ENCODE measurements at places on chromosomes 5 and 9. TPM values are rescaled to one million over a fixed set of nuclear protein-coding genes. Genes with fewer than 3 reads are reported as not detected.

PRUNE2 gene
- 1.1 TPM for polyA plus RNA-seq

HCN1 gene
- polyA plus RNA-seq = not detected

COX7C gene
- polyA plus RNA-seq = 740 TPM

RGS7BP gene
- not detected for polyA plus RNA-seq

MARCOL gene
- not detected for polyA plus RNA-seq

ITK gene
- polyA plus RNA-seq = not detected

EMB gene
- polyA plus RNA-seq = 0.83 TPM

PRR16 gene
- 27.2 TPM for polyA plus RNA-seq

DNA sequence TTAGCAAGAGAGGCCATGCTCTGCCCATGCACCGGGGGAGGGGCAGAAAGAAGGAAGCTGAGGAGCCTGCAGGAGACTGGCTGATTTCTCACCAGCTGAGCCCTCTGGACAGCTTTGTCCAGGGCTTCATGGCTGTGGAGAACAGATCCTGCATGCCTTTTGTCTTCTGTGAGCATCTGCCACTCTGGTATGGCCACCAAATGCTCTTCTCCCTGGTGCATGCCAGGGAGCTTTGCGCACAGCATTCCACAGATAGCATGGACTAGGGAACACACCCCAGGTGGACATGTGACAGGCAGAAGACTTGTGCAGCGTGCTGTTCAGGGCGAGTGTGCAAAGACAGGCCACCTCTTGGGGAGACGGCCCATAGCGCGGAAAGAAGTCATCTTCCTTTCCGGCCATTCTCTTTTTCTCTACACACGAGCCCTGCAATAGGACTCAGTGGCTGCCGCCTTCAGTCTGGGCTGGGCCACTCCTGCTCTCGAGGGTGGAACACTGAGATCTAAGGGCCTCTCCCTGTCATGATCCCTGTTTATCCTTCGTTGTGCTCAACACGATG, 56.7 kb downstream of the GADD45G start:
- DNase-seq = no peak

DNA sequence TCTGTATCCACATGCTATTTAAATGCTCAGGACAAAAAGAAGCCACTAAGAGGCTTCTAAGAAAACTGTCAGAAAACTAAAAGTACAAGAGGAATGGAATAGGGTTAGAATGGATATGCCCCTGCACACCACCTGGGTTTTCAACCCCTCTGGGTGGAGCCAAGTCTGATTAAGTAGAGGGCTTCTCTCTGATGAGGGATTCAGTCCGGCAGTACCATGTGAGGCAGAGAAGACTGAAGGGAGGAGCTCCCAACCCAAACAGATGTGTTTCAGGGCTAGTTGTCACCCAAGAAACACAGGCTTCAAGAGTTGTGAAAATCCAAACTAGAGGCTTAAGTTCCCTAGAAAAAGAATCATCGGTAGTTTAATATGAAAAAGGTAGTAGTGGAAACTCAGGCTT, 12.5 kb downstream of the NREP start:
- no peak for DNase-seq

GRCh38 chr5:169785771-169786618, 148.9 kb downstream of the DOCK2 start:
- DNase-seq = no peak

DNA sequence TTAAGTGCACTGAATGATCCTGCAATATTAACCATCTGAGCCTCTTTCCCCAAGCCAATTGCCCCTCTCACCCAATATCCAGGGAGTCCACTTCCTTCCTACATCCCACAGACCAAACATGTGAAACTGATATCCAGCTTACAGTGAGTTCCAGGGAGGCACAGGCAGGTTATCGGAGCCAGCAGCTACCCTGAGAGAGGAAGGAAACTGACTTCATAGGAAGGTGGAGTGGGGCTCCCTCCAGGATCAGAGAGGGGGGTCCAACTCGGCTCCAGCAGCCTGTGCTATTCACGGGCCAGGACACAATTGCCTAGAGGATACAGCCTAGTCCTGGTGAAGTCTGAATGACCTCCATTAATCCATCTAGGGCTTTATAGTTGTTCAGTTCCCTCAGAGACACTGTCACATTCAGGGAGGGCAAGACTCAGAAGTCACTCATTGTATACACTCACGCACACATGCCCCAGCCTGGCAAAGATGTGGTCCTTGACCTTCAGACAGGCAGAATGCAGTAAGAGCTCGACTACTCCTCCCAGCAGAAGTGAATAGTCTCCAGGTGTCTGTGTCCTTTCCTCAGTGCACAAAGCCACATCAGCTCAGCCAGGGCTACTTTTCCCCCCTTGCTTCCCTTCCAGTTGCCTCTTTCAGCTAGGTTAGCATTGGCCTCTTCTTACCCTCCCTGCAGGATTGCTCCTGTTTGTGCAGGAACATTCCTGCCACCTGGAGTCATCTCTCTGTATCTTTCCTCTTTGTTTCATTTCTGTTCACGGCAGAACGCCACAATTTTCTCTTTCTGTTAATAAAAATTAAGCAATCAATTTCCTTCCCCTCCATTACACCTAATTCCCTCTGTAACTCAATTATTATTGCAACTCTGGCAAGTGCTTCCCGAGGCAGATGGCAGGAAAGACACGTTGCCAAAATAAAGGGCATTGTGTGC, 501.7 kb downstream of the ARHGEF28 start:
- no peak for DNase-seq

DNA sequence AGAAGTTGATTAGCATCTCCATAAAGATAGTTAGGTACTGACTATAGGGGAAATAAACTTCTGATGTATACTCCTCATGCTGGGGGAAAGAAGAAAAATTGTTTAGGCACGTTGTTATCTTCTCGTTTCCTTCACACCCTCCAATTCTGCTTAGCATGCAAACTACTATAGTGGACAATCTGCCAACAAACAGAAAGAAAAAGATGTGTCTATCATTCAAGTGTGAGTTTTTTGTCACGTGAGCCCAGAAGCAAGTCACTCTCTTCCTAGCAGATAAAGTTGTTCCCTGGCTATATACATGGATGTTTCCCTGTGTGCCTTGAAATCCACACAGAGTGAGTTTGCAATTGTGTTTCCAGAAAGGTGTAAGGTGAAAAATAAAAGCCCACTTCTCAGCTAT, 318.4 kb downstream of the CWC27 start:
- DNase-seq = no peak

- no peak for DNase-seq
These were observed 108.8 kb downstream of the PDE8B start for GRCh38 chr5:77319117-77319804.

DNA sequence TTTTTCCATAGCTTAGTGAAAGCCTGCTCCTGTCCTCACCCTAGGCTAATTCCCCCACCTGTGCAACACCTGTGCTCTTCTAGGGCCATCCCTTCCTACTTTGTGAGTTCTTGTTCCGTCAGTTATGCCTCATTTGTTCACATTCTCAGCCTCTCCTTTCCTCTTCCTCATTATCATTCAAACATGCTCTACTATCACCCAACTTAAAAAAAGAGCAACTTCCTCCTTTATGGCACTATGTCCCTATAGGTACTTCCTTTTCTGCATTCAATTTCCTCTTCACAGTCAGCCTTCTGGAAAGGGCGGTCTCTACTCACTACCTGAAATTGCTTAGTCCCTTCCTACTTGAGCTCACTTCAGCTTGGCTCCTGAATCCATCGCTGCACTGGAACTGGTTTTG, 111.8 kb upstream of the LHFPL2 start:
- DNase-seq = no peak

- DNase-seq = no peak
These were observed 6.6 kb upstream of the AOPEP start for GRCh38 chr9:94719878-94720277.

- DNase-seq = no peak
These were observed 1280.6 kb upstream of the ACO1 start for GRCh38 chr9:31103836-31104235.

- no peak for DNase-seq
These were observed 50.9 kb downstream of the BRINP1 start for GRCh38 chr9:119318371-119318770.

DNA sequence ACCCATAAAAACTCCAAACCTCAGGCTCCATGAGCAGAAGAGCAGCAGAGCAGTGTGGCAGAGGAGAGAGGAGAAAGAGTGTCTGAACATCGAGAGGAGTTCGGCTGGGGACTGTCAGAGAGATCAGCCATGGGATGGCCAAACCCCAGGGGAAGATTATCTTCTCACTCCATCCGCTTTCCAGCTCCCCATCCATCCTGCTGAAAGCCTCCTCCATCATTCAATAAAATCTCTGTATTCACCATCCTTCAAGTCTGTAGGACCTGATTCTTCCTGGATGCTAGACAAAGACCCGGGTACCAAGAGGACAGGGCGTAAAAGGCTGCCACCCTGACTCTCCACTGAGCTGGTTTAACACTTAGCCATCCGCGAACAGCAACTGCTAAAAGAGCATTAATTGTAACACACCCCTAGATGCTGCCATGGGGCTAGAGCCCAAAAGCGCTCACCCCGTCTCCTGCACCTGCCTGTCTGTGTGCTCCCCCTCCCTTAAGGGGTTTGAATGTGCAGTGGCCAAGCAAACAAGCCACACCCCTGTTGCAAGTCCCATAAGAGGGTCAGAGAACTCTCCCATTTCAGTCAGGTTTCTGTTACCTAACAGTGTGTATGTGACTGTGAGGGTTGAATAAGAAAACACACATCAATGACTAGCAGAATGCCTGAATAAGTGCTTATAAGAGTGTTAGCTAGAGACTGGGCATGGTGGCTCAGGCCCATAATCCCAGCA, 13.9 kb upstream of the SELENOP start:
- DNase-seq = no peak

DNA sequence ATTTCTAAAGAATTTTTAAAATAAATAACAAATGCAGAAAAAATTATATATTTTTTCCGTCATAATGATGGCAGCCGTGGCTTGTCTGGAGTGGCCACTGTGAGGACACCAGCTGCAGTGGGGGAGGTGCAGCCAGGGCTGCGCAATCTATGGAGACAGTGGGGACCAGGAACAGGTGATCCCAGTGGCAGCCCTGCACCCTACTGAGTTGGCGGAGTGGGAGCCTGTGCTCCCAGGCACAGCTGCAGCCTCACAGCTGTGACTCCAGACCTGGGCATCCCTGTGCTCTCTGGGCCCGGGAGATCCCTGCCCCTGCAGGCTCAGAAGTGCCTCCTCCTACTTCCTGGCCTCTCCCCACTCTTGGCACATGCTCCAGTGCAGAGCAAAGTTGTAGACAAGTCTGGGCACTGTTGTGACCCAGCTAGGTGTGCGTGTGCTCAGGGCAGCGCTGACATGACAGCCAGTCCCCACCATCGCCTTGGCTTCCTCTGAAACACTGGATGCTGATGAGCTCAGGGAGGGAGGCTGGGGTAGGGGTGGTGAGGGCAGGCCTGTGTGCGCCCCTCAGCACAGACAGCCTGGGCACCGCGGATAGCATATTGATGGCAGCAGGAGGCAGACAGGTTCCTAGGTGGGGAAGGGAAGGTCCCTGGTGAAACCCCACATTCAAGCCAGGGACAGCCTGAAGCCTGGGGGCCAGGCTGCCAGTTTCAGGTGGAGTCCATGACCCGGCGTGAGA, 96.0 kb upstream of the PRR16 start:
- DNase-seq = no peak

- no peak for DNase-seq
These were observed 23.7 kb upstream of the NPR3 start for GRCh38 chr5:32687499-32687831.

DNA sequence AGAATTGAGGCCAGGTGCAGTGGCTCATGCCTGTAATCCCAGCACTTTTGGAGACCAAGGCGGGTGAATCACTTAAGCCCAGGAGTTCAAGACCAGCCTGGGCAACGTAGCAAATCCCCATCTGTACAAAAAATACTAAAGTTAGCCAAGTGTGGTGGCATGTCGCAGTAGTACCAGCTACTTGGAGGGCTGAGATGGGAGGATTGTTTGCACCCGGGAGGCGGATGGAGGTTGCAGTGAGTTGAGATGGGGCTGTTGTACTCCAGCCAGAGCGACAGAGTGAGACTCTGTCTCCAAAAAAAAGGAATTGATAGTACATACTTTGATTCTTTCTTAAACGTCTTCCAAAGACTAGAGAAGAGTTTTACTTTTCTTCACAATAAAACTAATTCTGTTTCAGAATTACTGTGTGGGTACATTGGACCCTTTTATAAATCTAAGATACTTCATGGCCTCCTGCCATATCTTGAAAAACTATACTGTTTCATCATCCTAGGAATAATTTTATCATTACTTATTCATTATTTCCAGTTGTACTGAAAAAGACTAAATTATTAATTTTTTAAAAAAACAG, 132.0 kb upstream of the GRHPR start:
- no peak for DNase-seq

DNA sequence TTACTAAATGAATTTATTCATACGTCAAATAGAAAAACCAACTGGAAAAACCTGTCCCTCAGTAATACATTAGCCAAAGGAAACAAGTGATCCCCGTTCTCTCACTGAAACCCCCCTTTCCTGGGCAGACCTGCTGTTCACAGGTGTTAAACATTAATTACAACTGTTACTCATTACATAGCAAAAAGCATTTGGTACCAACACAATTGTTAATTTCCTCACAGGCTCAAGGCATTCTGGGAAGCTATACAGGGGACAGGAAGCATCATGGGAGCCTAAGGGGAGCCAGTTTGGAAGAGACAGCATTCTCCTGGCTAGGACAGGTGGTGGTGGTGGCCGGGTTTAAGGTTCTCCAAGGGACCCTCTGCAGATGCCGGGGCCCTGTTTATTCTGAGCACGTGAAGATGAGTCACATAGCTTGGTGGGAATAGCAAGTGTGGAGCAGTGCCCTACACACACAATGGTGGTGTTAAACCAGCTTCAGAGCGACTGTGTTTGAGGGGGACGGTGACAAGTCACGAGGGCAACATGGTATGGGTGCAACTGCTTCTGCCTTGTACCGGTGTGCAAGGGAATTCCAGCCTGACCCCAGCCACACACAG, 62.6 kb upstream of the SLC25A51 start:
- DNase-seq = no peak

DNA sequence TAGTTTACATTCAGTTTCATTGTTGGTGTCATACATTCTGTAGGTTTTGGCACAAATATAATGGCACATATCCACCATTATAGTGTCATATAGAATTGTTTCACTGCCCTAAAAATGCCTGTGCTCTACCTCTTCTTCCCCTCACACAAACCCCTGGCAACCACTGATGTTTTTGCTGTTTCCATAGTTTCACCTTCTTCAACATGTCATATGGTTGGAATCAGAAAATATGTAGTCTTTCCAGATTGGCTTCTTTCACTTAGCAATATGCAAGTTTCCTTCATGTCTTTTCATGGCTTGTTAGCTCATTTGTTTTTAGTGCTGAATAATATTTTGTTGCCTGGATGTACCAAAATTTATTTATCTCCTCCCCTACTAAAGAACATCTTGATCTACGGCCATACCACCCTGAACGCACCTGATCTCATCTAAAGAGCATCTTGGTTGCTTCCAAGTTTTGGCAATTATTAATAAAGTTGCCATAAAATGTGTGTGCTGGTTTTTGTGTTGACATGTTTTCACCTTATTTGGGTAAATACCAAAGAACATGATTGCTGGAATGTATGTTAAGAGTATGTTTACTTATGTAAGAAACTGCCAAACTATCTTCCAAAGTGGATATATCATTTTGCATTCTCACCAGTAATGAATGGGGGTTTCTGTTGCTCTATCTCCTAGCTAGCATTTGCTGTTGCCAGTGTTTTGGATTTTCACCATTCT, 17.0 kb upstream of the CDK20 start:
- no peak for DNase-seq

GRCh38 chr9:111743275-111743674, 51.5 kb downstream of the SHOC1 start:
- DNase-seq = peak; percentile 13

- DNase-seq = no peak
These were observed 15.5 kb upstream of the GLRX start for GRCh38 chr5:95838001-95838520.
